ENCODE measurements at places on chromosomes 6 and 20.
A peak's percentile ranks its signal among the peaks of the same experiment; 100 is the strongest.

- H3K27me3 ChIP-seq = no peaks in the 10 kb centered on the region
- H3K4me1 ChIP-seq = peaks cover 56% of the 10 kb centered on the region
- DNase-seq = no peak
- H3K4me3 ChIP-seq = no peak overlapping the region
- H3K36me3 ChIP-seq = peaks cover 3% of the 10 kb centered on the region
Measured at GRCh38 chr20:32296819-32297420, 19.5 kb downstream of the KIF3B start.

- H3K4me1 ChIP-seq = no peaks in the 10 kb centered on the region
- no peak overlapping the region for H3K4me3 ChIP-seq
- no peak overlapping the region for H3K27ac ChIP-seq
- peaks cover 18% of the 10 kb centered on the region for H3K27me3 ChIP-seq
- peak; percentile 18 for DNase-seq
Measured at GRCh38 chr20:33947709-33948295, 45.9 kb upstream of the RALY start.

DNA sequence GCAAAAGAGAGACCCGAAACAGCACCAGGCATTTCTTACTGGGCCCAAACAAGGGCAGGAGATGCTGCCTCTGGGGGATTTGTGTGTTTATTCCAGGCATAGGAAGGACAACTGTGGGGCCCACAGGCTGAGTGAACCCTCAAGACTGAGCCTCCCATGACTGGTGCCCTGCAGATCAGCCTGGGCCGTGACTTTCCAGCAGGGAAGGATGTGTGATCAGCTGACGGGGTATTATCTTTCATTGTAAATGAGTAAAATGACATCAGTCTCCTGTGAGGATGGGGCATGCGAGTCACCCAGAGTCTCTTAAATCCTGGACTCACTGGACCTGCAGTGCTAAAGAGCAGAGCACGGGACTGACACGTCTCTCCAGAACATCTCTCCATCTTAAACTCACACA, 3.9 kb upstream of the TEAD3 start:
- no peak overlapping the region for H3K4me3 ChIP-seq
- DNase-seq = no peak
- H3K27ac ChIP-seq = no peak overlapping the region
- peaks cover 30% of the 10 kb centered on the region for H3K27me3 ChIP-seq

DNA sequence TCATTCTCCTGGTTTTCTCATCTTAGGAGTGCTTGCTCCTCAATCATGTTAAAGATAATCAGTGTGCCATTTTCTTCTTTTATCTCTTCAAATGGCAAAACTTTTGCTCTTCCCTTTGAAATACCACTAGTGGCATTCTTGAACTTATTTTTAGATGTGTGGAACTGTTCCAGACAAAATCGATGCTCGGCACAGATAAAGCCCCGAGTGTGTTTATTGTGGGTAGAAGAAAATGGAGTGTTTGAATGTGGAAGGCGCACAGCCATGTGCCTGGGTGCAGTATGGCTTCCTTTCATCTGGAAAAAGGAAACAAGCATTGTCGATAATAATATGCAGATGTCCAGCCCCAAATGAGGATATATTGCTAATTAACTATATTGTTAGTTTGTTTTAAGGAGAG, 42.4 kb downstream of the ISM1 start:
- H3K4me3 ChIP-seq = no peak overlapping the region
- H3K4me1 ChIP-seq = peaks cover 3% of the 10 kb centered on the region
- H3K27ac ChIP-seq = no peak overlapping the region
- no peaks in the 10 kb centered on the region for H3K36me3 ChIP-seq
- DNase-seq = no peak

- H3K27ac ChIP-seq = no peak overlapping the region
- no peak for DNase-seq
Measured at GRCh38 chr20:57870597-57871236, 160.9 kb upstream of the PMEPA1 start.

GRCh38 chr6:56370561-56371211, 123.3 kb upstream of the COL21A1 start:
- H3K36me3 ChIP-seq = no peaks in the 10 kb centered on the region
- no peaks in the 10 kb centered on the region for H3K27me3 ChIP-seq
- no peaks in the 10 kb centered on the region for H3K4me1 ChIP-seq
- no peak overlapping the region for H3K4me3 ChIP-seq
- H3K27ac ChIP-seq = no peak overlapping the region

- DNase-seq = no peak
- H3K36me3 ChIP-seq = no peaks in the 10 kb centered on the region
- peaks cover 4% of the 10 kb centered on the region for H3K27me3 ChIP-seq
- peaks cover 1% of the 10 kb centered on the region for H3K4me1 ChIP-seq
- H3K4me3 ChIP-seq = no peak overlapping the region
- H3K27ac ChIP-seq = no peak overlapping the region
Measured at GRCh38 chr20:54084193-54084592, 13.8 kb upstream of the BCAS1 start.

DNA sequence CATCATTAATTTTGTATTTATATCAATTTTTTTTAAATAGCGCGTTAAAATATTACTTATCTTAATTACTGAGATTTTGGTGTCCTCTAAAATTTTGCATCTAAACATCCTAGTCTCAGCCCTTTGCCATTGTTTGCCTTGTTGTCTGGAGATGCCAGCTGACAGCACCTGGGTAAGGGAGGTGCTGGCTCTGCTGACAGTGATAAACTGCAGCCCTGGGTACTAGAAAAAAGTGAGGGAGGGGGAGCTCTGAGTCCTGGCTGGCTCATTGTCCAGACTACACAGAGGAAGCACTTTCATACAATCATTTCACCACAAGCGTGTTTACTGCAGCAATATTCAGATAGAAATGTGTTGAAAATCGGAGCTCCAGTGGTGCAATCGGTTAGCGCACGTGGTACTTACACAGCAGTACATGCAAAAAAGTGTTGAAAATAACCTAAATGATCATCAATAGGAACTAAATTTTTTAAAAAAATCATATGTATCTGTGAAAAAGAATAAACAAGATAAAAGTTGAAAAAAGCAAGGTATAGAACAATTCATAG, 18.5 kb upstream of the UBR2 start:
- no peaks in the 10 kb centered on the region for H3K36me3 ChIP-seq
- H3K27me3 ChIP-seq = no peaks in the 10 kb centered on the region
- DNase-seq = no peak
- peaks cover 11% of the 10 kb centered on the region for H3K4me1 ChIP-seq
- no peak overlapping the region for H3K4me3 ChIP-seq
